EL (cell line): ENCODE measurements at places on chromosomes 11 and 22.

DNA sequence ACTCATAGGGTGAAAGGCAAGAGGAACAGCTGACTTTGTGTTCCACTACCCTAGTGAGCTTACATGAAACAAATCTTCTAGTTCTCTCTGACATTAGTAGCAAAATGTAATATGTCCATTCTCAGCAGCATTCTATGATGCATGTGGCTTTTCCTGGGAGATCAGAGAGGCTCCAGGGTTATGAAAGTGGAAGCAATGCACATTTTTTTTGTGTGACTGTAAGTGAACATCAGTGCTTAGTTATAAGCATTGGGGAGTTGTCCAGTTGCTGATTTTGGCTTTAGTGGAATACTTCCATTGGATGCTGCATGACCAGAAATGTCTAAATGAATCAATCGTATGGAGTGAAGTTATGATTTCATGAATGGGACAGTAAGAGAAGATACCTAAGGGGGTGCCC is 255.9 kb downstream of the FAT3 start:
- peak; percentile 37 for DNase-seq

DNA sequence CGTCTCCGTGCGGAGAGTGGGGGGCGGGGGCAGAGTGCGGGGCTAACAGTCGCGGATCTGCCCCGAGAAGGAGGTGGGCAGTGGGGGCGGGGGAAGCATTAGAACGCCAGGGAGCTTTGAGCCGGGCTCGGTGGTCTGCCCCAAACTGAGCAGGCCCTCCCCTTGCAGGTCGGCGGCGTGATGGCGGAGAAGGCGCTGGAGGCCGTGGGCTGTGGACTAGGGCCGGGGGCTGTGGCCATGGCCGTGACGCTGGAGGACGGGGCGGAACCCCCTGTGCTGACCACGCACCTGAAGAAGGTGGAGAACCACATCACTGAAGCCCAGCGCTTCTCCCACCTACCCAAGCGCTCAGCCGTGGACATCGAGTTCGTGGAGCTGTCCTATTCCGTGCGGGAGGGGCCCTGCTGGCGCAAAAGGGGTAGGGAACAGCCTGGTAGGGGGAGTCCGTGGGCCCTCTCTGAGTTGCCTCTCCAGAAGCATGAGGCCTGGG is 979 bp downstream of the ABCG4 start:
- no peak for DNase-seq

- peak; percentile 43 for DNase-seq
Observed at GRCh38 chr11:126354631-126355323, 709 bp upstream of the ST3GAL4 start.

- no peak for DNase-seq
Observed at GRCh38 chr22:49491221-49491635, 336.4 kb downstream of the BRD1 start.
